ENCODE measurements at places on chromosomes 12 and 14.

- no peak for DNase-seq
These were observed 1002.5 kb downstream of the BCL11B start for GRCh38 chr14:98269533-98269932.

DNA sequence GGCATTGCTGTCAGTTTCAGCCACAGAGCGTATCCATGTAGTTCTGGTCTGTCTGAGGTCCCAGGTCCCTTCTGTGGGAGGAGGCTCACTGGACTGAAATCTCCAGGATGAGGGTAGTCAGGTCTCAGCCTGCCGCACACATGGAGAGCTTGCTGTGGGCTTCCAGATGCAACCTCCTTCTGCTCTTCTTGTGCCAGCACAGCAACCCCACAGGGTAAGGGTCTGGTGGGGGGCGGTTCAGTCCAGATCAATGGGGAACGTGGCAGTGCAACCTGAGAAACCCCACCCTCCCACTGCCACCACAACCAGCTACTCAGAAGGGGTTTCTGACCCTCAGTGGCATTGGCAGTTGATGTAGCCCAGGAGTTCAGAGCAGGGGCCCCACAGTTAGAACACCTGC is 61.2 kb downstream of the BEGAIN start:
- DNase-seq: no peak

GRCh38 chr12:54997929-54998522 is 13.5 kb upstream of the TESPA1 start:
- DNase-seq: no peak

DNA sequence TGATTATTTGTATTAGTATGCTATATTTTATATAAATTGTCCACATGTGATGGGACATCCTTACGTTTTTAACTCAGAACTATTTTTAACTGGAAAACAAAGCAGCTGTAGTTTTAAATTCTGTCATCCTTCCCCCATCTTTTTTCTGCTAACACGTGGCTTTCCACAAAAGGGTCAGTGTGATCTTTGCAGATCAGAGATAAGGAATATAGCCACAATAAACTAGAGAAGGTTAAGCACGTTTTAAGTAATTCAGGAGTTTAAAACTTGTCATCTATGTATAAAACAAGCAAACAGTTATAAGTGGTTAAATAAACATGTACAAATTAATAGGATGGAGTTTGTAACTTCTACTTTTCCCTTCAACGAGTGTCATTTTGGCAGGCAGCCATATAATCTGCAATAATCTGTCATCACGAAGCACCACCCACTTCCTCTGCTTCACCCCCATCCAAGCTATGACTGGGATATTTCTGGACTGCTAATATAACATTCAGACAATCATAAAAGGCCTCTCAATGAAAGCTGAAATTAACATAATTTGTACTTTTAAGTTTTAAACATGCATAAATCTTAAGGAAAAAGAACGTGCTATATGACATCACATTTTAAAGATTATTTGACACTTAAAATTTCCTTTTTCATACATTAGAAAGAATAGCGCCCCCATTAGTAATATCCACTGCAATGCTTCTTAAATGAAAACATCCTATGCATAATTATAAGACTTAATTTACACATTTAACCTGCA is 15.3 kb downstream of the TAOK3 start:
- DNase-seq: peak; percentile 20

DNA sequence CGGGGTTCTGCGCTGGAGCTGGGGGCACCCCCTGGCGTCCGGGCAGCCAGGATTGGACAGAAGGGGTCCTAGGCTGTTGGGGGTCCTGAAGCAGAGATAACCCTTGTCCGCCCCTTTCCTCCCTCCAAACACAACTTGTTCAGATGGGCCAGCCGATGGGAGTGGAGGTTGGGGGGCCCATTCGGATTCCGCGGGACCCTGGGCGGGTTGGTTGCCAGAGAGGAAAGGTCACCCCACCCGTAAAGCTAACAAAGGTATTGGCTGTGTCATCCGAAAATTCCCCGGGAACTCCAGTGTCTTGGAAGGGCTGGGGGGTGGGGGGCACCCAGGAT is 1.3 kb downstream of the FAM222A start:
- peak; percentile 70 for DNase-seq

GRCh38 chr14:99273766-99274345 is 1.9 kb upstream of the BCL11B start:
- peak; percentile 68 for DNase-seq

DNA sequence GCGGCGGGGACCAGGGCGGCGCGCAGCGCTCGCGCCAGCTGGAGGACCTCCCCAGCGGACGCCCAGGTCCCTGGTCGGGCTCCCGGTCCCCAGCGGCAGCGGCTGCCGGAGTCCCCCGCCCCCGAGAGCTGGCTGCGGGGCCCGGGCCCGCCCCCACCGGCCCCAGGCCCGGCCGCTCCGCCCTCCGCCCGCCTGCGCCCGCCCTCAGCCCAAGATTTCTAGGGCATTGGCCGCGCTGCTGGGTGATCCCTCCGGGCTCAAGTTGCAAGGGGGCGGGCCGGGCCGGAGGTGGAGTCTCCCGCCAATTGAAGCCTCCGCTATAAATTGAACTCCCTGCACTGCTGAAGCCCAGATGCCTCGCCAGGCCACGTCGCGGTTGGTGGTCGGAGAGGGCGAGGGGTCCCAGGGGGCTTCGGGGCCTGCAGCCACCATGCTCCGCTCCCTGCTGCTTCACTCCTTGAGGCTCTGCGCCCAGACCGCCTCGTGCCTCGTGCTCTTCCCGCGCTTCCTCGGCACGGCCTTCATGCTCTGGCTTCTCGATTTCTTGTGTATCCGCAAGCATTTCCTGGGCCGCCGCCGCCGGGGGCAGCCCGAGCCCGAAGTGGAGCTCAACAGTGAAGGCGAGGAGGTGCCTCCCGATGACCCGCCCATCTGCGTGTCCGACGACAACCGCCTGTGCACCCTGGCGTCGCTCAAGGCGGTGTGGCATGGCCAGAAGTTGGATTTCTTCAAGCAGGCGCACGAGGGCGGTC is at the start of gene DIO3:
Gene DIO3 (plus strand): TSS at position 351 of the 752 bp plus-strand sequence.
- no peak for DNase-seq

DNA sequence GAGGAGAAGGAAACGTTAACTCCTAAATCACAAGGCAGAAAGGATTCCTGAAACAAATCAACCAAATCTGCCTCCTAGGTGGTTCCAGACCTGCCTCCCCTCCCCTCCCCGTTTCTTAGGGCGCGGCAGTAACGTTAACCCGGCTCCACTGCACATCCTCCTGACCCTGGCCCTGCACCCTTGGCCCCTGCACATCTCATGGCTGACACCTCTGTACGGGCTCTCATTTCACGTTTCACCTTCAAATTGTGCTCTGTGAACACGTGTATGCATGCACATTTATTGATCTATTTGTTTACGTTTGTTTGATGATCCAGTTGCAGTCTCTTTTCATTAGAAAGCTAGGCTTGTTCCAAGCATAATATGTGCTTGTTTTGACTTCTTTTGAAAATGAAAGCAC is 358.1 kb downstream of the ADGRD1 start:
- no peak for DNase-seq

DNA sequence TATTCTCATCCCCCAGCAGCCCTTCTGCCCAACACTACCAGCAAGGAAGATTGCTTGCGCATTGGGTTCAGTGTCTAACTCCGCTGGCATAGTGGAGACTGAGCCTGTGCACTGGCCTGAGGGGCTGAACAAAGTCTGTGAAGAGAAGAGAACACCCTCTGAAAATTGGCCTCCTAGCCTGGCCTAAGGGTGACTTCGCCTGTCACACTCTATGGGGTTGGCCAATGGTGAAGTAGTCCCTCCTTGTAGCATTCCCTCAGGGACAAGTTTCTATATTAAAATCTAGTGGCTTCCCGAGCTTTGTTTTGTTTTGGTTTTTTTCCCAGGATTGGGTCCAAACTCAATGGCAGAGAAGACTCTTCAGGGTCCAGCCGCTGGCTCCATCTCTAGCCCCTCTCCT is 49.1 kb upstream of the DAAM1 start:
- DNase-seq: no peak

- DNase-seq: no peak
These were observed 1195.7 kb downstream of the LRFN5 start for GRCh38 chr14:42802346-42802745.

DNA sequence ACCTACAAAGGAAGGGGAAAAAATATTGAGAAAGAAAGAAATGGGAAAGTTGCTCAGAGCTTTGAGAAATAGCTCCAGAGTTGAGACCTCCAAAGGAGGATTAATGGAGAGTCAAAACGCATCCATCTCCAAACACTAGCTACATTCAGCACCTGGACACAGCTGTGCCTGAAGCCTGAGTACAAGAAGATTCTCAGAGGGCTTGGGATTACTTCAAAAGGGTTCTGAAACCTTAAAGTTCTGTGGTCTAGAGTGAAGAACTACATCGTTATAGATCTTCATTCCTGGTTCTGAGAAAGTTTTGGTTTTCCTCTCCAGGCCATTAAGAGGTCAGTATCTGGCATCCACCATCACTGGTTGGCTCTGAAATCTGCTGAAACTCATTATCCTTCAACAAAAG is 10.5 kb upstream of the TMED10 start:
- DNase-seq: no peak
